NCI-H524 (cell line): ENCODE measurements at places on chromosomes 6 and 20.

GRCh38 chr20:62688855-62689460, 19.7 kb upstream of the NTSR1 start:
- no peak for DNase-seq

GRCh38 chr6:71651636-71652035, 234.7 kb upstream of the RIMS1 start:
- no peak for DNase-seq

DNA sequence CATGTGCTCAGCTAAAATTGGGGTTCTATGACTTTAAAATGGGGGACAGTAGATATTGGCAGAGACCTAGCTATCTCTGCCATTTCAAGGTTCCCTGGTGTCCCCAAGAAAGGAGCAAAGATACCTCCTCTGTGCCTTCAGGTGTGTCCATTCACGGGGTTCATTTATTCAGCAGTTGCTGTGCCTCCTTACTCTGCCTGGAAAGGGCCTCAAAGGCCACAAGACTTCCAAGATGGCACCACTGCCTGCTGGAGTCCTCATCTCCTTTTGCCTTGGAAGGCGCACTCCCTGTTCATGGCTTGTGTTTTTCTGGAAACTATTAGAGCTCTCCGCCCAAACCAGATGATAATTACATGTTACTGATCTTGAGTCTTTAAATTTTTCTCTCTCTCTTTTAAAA, 3.9 kb upstream of the ZBP1 start:
- no peak for DNase-seq

- no peak for DNase-seq
These were observed 2.0 kb downstream of the TSBP1 start for GRCh38 chr6:32369660-32370059.

DNA sequence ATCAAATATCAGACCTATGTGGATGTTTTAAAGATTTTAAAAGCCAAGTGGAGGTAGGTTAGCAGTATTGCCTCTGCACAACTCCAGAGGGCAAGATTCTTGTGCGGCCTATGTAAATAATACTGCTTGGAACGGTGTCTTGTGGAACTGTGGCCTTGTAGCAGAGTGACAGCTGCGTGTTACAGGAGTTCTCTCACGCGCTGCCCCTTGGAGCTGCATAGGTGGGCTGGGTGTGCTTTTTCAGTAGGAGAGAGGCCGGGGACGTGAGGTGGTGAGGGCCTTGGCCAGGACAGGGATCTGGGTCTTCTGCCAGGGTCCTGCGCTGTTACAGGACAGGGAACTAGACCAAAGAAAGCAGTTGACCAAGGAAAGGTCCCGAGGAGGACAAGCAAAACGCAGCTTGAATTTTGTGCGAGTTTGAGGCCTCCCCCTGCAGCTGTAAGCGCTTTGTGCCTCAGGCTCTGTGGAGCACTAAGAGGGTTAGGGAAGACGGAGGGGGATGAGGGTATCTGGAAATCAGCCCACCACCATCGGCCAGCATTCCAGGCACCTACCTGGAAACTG, 1.5 kb downstream of the TMEM181 start:
- DNase-seq, result no peak

GRCh38 chr6:54335871-54336270, 27.6 kb downstream of the TINAG start:
- DNase-seq, result no peak

- DNase-seq, result no peak
These were observed 218.5 kb downstream of the TMEM242 start for GRCh38 chr6:157104803-157105202.

- no peak for DNase-seq
These were observed 41.9 kb downstream of the MTHFD1L start for GRCh38 chr6:150907383-150907782.

DNA sequence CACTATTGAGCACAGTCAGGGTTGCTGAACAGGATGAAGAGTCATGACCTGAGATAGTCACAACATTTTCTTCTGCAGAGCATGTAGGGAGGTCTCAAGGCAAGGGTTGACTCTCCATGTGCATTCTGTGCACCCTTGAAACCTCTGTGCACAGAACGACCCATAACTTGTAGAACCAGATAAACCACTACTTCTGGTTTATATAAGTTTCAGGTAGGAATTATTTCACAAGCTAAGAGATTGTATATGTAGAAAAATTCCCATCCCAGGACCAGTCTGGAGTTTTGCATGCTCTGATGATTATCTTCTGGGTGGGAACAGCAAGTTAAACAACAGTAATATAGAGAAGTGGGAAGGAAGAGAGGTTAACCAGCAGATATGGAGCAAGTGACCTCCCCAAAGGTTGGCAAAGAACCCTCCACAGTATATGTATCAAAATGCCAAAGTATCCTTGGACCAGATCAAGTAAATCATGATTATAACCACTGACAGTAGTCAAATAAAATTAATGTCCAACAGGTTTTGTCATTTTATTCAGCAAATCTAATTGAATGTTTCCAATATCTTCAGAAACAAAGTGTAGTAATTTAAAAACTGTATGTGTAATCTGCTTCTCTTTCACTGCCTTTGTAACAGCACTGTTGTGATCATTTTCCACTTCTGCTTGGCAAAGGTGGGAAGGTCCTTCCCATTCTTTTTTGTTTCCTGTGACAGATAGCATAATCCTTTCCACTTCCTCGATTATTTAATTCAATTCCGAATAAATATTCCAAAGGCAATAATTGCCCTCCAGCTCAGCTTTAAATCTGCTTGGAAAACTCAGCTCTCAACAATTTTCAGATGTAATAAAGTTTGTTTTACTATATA, 104.4 kb downstream of the SYNE1 start:
- DNase-seq, result no peak

DNA sequence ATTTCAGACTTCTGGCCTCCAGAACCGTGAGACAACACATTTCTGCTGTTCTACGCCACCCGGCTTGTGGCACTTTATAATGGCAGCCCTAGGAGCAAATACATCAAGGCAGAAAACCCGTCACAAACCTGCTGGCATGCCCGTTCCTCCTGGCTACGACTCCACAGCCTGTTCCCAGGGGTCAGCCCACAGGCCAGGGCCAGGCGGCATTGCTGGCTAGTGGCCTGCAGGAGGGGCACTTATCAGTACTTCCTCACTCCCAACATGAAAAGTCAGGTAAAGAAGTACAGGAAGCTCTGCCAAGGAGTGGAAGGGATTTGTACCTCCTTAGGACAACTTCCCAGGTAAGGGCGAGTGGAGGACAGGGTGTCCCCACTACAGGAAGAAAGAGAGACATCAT, 223.1 kb upstream of the AGPAT4 start:
- no peak for DNase-seq

DNA sequence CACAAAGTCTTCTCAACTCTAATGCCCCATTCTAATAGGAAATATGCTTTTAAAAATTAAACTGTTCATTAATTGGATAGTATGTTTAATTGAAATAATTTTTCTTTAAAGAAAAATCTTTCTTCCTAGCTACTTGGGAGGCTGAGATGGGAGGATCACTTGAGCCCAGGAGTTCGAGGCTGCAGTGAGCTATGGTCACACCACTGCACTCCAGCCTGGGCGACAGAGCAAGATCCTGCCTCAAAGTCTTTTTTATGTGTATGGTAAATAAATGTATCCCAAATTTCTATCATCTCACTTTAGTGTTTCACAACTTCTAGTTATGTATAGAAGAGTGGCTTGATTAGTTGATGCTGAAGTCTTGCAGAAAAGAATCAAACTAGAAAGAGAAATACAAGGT, 4.5 kb downstream of the DSE start:
- no peak for DNase-seq

- DNase-seq, result no peak
These were observed 108.7 kb upstream of the CNKSR3 start for GRCh38 chr6:154619146-154619545.

DNA sequence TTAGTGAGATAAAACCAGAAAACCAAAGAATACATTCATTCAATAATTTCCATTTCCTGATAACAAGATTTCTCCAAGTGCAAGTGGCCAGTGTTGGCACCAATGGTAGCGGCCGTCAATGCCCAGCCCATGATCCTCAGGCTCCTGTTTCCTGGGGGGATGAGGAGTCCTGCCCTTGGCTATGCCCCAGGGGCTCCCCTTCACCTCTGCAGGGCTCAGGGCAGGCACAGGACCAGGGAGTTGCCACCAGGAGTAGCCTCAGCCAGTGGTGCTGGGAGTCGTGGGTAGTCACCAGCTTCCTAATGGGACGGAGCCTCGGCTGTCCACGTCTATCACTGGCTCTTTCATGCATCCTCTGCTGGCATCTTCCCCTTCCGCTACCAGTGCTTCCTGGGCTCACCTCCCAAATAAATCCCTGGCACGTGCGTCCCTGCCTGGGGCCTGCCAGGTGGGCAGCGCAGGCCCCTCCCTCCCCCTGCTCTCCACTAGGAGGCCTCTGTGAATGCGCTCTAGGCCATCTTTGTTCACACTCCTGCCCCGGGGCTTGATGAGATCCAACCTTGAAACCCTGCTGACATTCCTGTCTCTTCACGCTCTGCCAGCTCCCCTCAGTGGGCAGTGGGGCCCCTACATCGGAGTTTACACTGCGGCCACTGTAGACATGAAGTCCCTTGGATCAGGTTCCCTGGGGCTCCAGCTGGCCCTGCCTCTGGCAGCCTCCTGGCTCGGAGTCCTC, 215.7 kb downstream of the SYNDIG1 start:
- DNase-seq, result no peak
